Activated CD4-positive, alpha-beta T cell treated with anti-CD3 and anti-CD28 coated beads, Interleukin-2, amount 10 ng/mL, durations not matched to agents 24 days and 14 days (primary cell): ENCODE measurements at places on chromosomes 1 and 21. TPM values are rescaled to one million over a fixed set of nuclear protein-coding genes. Genes with fewer than 3 reads are reported as not detected.
A peak's percentile ranks its signal among the peaks of the same experiment; 100 is the strongest.

Gene NFASC
- 0.17 and 0.21 TPM in 2 replicates for total RNA-seq

DNA sequence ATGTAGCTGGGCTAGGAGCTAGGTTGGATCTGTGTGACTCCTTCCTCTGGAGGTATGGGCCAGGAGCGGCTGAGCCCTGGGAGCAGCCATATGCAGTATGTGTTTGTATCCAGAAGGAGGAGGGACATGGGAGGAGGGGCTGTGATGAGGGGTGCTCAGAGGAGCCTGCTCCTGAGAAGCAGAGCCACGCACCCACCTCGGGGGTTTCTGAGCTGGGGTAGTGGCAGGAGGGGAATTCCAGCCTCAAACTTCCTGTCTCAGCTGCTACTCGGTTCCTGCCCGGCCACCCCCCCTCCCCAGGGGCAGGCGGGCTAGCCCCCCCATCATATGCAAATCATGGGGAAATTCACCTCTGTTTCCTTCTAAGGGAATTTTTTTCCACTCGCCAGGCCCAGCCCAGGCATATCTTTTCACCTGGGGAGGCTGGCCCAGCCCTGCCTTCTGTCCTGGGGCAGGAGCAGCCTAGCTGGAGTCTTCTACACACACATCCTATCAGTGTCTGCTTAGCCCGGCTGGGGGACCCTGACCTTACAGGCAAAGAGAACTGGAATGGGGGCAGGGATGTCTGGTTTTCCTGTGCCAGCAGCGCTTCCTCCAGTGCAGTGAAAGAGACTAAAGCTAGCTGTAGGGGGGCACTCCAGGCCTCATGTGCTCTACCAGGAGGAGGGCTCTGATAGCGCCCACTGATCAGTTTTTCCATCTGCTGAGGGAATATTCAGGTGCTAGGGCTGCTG, 3.0 kb downstream of the ZC3H12A start:
- peak; percentile 94 for DNase-seq

Gene CYP4B1
- total RNA-seq, result not detected in 2 replicates

DNA sequence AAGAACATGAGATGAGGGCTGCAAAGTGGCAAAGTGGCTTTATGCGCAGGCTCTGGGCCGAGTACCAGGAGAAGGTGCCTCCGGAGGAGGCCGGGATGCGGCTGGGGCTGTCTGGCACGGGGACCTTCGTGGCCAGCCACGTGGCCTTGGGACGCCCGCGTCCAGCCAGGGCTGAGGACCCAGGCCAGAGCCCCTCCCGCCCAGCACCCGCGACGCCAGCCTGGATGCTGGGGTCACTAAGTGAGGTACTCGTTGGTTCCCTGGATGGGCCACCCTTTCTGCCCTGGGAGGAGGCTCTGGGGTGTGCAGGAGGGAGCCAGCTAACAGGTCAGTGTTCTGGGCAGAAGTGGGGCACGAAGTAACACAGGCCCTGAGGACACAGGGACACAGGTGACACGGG, 12.6 kb downstream of the SCNN1D start:
- DNase-seq, result no peak
